ENCODE measurements at places on chromosomes 6 and 20.

DNA sequence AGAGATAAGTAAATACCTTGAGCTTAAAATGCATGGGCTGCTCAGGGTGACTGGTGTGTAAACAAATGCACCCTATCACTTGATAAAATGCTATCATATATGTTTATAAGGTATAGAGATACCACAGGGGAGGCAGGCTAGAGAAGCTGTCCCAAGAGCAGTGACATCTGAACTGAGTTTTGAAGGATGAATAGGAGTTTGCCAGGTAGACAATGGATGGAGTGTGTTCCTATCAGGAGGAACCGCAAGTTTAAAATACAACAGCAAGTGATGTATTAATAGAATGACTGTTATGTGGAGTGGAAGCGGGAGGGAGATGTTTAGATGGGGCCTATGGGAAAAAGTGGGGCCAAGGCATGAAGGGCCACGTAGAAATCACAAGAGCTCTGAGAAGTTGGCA lies 38.7 kb upstream of the CHMP4B start:
- no peak for DNase-seq

DNA sequence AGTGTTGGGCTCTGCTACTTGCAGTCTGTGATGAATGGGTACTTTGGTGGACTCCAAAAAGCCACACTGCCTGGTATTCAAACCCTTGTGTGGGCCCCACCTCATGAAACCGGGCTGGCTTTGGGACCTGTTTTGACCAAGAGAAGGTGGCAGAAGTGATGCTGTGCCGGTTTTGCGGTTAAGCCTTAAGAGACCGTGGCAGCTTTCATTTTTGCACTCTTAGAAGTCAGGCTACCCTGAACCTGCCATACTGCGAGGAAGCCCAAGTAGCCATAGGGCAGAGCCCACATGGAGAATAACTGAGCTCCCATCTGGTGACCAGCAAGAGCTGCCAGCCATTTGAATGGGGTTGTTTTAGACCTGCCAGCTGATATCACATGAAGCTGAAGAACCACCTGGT lies 10.2 kb downstream of the SULF2 start:
- DNase-seq: no peak

DNA sequence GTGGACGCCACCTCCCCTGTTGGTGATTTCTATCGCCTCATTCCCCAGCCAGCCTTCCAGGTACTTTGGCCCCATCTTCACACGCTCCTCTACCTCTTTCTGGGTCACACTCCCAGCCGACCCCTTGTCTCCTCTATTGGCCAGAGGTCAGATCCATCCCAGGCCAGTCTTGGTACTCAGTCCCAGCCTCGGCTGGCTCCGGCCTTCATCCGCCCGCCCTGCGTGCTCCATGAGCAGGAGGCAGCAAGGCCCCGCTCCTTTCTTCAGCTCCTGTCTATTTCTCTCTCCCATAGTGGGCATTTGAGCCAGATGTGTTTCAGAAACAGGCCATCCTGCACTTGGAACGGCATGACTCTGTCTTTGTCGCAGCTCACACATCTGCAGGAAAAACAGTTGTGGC lies 2.6 kb downstream of the SKIC2 start:
- no peak for DNase-seq

DNA sequence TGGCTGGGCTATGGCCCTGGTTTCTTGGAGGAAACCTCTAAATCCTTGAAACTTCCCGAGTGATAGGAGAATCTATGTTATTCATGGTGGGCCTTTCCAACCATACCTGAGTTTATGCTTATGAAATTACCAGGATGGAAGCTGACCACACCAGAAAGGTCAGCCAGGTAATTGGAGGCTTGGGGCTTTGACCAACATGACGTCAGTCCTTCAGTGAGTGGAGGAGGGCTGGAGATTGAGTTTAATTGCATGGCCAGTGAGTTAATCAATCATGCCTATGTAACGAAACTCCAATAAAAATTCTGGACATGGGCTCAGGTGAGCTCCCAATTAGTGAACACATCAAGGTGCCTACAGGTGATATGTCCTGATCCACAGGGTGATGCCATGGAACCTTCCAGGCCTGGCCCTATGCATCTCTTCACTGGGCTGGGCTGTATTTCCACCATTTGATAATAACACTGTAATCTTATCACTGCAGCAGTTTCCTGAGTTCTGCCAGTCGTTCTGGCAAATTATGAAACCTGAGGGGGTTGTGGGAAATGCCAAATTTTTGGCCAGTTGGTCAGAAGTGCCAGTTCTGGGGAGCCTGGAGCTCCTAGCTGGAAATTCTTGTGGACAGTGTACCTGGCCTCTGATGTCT lies 106.5 kb downstream of the CDH26 start:
- no peak for DNase-seq

- no peak for DNase-seq
Observed at GRCh38 chr6:169955731-169956437, 204.5 kb downstream of the ERMARD start.

GRCh38 chr6:46972531-46972930 lies 50.8 kb upstream of the ADGRF5 start:
- no peak for DNase-seq

- DNase-seq: no peak
Observed at GRCh38 chr20:51529081-51529681, 13.3 kb downstream of the NFATC2 start.

DNA sequence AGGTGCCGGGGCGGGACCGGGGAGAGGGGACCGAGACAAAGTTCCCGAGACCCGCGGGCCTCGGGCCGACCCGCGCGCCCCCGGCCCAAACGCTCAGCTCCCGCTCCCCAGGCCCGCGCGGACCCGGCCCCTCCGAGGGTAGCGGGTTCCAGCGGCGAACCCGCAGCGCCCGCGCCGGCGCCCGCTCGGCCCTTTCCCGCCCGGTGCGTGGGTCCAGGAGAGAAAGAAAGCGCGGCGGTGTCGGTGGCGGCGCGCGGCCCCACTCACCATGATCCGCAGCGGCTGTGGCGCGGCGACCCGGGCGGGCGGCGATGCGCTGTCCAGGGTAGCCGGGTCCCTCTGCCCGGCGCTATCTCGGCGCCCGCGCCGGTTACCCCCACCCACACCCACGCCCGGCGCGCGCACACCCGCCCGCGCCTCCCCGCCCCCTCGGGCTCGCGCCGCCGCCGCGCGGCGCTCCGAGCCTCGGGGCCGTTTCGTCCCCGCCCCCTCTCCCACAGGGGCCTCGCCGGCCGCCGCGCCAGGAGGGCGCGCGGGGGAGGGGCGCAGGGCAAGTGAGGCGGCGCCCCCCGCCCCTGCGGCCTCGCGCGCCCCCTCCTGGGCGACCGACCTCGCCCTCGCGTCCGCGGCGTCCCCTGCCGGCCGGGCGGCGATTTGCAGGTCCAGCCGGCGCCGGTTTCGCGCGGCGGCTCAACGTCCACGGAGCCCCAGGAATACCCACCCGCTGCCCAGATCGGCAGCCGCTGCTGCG lies at the start of gene ELOVL2:
Gene ELOVL2 (minus strand): TSS at position 345 of the 751 bp plus-strand sequence. CDS start 75 bp downstream, at position 270.
- peak; percentile 79 for DNase-seq

DNA sequence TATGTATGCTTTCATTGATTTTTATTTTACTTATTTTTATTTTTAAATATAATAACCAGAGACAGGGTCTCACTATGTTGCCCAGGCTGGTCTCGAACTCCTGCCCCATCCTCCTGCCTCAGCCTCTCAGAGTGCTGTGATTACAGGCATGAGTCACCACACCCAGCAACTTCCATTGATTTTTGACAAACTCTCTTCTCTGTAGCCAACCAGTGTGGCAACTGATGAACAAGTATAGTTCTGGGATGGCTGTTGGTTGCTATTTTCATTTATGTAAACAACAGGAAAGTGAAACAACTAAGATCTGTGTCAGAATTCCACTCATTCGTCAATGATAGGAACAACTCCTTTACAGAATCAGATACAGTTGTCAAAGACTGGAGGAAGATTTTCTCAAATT lies 356.7 kb upstream of the JARID2 start:
- DNase-seq: peak; percentile 94

GRCh38 chr20:61263084-61263695 lies 11.1 kb downstream of the CDH4 start:
- peak; percentile 40 for DNase-seq

DNA sequence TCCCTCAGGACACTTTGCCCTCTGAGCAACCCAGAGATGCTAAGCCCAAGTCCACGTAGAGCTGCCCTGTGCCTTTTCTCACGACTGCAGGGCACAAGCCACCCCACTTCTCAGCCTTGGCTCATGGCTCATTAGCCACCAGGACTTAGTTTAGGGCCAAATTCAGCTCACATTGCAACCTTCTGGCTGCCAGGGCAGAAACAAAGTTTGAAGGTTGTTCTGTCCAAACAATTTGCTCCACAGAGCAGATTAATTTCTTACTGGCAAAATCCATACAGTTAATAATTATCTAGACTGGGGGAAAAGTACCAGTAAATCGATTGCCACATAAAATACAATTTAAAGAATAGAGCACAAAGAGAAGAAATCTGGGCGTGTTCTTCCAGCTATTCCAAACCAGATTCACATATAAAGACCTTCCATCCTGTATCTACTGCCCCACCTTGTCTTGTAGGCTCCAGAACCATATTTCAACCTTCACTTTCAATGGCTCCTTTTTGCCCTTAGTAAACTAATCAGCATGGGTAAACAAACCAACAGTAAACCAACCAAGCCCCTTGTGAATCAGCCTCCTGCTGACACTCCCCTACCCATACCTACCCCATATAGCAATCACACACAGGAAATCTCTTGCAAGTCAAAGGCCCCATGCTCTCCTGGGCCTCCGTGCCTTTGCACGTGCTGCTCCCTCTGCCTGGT lies 101.9 kb downstream of the QRSL1 start:
- no peak for DNase-seq

- peak; percentile 51 for DNase-seq
Observed at GRCh38 chr20:51660672-51661608, 107.2 kb downstream of the ATP9A start.

DNA sequence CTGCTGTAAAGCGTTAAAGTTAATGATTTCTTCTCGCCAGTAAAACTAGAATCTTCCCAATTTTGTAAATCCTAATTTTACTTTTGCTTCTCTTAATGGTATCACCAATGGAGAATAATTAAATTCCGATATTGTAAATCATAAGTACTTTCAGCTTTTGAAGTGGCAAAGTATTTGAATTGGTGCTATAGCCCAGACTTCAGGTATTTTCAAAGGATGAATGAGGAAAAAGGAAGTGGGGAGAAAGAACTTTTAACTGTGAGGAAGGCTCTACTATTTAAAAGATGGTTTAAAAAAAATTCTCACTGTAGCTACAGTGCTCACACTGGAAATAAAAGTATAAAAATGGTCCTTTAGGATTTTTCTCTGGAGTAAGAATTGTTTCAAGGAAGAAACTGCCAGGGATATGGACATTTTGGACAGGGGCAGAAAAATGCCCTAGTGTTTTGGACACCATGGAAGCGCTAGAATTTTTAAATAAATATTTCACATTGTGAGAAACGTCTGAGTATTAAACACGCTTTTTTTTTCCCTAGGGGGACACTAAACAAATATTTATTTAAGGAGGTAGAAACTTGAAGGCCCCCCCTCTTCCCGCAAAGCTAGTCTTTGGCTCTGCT lies 1.3 kb upstream of the TAB2 start:
- DNase-seq: no peak

GRCh38 chr6:112407101-112407590 lies 60.0 kb downstream of the RFPL4B start:
- no peak for DNase-seq

DNA sequence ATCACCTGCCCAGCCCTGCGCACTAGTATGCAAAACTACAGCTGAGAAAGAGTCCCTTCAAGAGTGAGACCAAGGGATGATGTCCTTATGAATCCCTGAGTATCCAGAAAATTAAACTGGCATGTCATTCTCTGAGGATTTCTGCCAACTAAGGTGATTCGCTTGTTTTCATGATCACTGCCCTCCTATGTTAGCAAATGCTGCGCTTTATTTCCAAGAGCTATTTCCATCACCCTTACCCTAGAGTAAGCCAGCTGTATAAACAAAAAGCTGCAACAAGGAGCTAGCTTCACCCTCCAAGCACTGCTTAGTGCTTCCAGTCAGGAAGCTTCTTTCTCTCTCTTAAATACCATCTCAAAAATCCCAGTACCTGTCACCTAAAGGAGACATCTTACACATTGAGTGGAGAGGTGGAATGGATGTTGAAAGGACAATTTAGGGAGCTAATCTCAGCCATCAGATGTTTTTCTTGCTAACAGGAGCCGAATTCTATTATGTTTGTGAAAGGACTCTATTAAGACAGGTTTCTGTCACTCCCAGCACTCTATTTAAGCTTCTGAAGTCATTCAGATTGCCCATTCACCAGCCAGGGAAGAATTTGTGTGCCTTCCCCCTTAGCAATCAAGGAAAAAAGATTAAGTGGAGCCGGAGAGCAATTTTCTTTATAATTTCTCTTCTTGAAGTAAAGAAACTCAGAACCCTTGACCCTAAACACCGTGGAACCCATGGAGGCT lies 322.2 kb downstream of the NRN1 start:
- no peak for DNase-seq

- no peak for DNase-seq
Observed at GRCh38 chr6:36753671-36754405, 56.2 kb downstream of the RAB44 start.

GRCh38 chr6:71181565-71181964 lies 107.0 kb upstream of the OGFRL1 start:
- peak; percentile 62 for DNase-seq

DNA sequence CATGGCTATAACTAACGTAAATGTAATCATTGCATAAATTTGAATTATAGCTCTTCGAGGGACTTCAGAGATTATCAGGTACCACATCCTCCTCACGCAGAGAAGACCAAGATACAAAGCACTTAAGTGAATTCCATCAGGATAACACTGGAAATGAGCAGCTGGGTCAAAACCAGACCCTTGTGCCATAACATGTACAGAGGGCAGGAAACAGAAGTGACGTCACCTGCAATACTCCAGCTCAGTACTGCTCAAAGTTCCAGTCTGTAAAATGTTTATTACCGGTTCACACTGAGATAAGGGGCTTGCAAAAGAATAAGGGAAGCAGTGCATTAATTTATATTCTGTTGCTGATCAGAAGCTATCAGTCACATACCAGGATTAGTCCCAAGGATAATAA lies 45.8 kb downstream of the RGS17 start:
- peak; percentile 75 for DNase-seq

- DNase-seq: no peak
Observed at GRCh38 chr20:49354673-49355072, 76.8 kb upstream of the ZNFX1 start.

DNA sequence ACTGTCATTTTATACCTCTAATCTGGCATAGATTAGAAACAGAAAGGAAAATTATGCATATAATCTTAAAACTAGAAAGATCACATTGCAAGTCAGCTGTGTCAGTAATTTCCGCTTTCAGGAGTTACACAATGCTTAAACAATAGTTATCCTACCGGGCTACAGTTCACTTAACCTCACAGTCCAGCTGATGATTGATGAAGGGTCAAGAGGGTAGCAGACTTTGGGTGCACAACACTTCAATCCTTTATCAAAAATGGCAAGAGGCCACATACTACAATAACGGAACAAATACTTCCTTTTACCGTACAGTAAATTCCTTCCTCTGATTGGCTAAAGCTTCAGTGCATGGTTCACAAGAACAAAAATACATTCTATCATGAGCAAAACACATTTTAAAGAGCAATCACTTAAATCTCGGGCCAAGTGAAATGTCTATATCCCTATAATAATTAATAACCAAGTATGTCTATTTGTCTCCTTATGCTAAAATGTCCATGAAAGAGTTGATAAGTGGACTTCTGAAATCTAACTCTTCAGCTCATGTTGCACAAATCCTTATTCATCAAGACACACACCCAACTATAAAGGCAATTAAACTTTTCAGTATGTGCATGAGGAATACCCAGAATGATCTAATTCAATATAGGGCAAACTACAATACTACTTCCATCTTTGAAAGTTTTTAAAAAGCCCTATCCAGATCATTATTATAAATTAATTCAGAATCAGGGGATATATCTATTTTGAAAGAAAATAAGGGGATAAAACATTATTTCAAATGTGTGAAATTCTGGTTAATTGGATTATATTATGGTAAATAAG lies 76.8 kb downstream of the HIVEP2 start:
- peak; percentile 52 for DNase-seq

GRCh38 chr20:19850198-19850533 lies 92.1 kb downstream of the RIN2 start:
- peak; percentile 69 for DNase-seq

All from mesenchymal stem cell (in vitro differentiated cells and primary cell).